Uterus (tissue), 4 donors: ENCODE measurements at places on chromosomes 11 and 22.

- DNase-seq, result no peak
Observed at GRCh38 chr11:61392981-61393595, 701 bp downstream of the TMEM216 start.

- no peak for DNase-seq
Observed at GRCh38 chr11:110490886-110491285, 61.1 kb downstream of the FDX1 start.

DNA sequence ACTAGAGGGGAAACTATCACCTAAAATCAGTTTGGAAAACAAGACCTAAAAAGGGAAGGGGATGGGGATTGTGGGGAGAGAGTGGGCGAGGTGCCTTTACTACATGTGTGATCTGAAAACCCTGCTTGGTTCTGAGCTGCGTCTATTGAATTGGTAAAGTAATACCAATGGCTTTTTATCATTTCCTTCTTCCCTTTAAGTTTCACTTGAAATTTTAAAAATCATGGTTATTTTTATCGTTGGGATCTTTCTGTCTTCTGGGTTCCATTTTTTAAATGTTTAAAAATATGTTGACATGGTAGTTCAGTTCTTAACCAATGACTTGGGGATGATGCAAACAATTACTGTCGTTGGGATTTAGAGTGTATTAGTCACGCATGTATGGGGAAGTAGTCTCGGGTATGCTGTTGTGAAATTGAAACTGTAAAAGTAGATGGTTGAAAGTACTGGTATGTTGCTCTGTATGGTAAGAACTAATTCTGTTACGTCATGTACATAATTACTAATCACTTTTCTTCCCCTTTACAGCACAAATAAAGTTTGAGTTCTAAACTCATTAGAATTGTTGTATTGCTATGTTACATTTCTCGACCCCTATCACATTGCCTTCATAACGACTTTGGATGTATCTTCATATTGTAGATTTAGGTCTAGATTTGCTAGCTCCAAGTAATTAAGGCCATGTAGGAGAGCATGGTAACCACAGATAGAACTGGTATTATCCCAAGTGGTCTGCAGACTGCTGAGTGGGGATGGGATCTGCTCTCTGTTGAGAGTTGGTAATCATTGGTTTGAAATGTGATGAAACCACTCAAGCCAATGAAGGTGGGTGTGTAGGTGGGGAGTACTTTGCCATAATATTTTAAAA lies 3.6 kb downstream of the NEAT1 start:
- no peak for DNase-seq

GRCh38 chr11:533586-534395 lies 1.6 kb downstream of the HRAS start:
- no peak for DNase-seq

DNA sequence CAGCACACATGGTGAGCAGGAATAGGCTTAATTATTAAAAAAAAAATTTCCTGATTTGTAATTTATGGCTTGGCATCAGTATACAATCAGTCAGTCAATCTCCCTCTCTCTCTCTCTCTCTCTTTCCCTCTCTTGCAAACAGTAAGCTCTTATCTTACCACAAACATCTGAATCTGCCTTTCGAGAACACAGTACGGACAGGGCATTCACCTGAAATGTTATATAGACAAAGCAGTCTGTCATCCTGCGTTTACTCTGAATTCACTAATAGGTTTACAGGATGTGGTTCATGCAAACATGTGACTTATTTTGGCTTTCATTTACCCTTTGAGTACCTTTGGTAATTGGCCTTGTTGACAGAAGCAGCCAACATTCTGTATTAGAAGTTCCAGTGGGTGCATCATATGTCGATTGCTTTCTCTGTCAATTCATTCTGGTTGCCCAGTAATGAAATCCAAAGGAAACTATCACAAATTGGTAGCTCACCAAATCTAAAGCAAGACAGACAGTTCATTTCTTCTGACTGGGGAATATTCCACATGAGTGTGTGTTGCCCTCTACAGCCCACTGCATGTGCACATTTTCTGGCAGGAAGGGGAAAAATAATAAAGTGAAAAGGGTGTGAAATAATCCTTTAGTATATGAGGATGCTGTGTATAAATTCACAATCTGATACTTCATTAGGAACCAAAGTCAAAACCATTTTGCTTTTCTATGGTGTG lies 1058.2 kb downstream of the LRRC4C start:
- no peak for DNase-seq

- DNase-seq, result no peak
Observed at GRCh38 chr11:1597331-1597993, 632 bp downstream of the KRTAP5-2 start.

DNA sequence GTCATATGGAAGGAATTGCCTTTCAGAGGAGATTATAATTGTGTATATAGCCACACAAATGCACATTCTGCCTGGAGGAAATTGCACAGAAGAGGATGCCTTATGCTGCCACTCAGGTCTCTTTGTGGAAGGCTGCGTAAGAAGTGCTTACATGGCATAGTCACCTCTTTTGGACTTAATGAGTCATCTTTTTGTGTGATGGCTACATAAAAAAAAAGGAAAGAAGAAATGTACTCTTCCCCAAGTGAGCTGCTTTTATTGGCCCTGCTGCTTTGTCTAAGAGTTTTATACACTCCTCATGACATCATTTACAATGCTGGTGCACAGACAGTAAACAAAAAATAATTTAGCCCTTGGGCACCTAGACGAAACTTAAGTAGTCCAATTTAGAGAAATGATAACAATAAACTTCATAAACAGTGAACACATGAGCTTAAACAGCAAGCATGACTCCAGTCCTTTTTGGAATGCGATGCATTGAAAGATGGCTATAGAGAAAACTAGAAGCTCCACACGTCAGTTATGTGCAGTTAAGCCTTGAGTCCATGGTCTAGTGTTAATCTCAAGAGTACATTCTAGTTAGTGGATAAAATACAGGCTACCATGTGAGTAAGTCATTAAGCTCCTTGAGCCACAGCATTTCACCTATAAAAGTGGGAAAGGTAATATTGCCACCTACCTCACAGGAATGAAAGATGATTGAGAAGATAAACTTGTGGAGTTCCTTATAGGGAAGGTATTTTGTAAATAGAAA lies 12.0 kb downstream of the CSTPP1 start:
- DNase-seq, result no peak

DNA sequence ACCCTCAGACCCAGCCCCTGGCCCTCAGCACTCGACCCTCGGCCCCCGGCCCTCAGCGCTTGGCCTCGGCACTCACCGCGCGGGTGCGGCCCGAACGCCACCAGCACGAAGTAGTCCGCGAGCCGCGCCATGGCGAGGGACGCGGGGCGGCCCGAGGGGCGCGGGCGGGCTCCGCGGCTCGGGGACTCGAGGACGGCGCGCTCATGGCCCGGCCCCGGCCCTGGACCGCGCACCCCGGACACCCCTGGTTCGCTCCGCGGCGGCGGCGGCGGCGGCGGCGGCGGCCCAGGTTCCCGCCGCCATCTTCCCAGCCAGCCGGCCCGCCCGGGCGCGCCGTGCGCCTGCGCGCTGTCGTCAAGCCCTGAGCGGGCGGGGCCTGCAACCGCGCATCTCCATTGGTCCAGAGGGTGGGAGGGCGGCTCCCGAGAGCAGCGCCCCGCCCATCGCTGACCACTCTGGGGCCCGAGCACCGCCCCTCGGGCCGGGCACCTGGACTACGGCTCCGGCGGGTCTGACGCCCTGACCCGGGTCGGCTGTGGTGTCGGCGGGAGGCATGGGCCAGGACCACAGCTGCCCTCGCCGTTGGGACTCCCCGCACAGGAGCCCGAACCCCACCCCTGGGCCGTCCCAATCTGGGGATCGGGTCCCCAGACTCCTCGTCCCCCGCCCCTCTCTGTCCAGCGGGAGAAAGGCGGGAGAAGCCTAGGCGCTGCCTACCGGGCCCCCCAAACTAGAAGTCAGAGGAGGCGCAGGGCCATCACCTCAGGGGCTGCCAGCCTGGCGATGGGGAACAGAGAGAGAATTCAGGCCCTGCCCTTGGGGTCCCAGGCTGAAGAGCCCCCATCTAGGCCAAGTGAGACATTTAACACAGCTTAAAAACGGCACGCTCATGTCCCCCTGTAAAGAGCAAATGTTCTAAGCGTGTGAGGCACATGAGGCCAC lies at the start of gene SBF1:
Gene SBF1 (minus strand): TSS at position 326 of the 942 bp plus-strand sequence. CDS start 195 bp downstream, at position 131.
- peak; percentile 90 for DNase-seq

- DNase-seq, result no peak
Observed at GRCh38 chr11:59767225-59767611, 12.0 kb downstream of the STX3 start.

DNA sequence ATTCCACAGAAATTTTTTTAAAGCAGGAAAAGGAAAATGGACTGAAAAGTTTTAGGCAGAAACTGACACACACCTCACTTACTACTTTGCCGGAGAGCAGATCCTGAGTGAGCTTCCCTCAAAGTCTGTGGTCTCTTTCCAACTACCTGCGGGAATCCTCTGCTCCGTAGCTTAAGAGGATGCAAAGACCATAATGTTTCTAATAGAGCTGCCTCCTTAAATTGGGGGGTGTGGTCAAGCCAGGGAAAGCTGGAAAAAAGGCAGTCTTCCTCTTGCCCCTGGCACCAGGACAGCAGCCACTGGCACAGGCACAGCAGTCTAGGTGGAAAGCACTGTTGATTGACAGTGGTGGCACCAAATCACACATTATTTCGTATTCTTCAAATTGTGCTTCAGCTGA lies at the start of gene ETS1:
Gene ETS1 (minus strand): TSS at position 144 of the 400 bp plus-strand sequence. CDS start 14,428 bp downstream, outside the sequence.
- no peak for DNase-seq

GRCh38 chr11:103668859-103669258 lies 367.6 kb upstream of the DDI1 start:
- DNase-seq, result no peak

DNA sequence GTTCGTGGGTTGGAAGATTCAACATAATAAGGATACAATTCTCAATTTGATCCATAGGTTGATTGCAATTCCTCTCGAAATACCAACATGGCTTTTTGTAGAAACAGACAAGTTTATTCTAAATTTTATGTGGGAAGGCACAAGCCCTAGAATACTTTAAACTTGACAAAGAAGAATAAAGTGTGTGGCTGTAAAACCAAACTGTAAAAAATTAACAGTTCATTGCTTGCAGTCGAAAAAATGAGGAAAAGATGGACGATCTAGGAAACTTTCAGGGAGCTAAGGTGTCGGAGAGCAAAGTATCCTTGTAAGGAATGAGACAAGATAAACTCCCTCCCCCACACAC lies 1.0 kb upstream of the GLB1L3 start:
- DNase-seq, result no peak

- no peak for DNase-seq
Observed at GRCh38 chr11:69371731-69372588, 78.0 kb downstream of the MYEOV start.

DNA sequence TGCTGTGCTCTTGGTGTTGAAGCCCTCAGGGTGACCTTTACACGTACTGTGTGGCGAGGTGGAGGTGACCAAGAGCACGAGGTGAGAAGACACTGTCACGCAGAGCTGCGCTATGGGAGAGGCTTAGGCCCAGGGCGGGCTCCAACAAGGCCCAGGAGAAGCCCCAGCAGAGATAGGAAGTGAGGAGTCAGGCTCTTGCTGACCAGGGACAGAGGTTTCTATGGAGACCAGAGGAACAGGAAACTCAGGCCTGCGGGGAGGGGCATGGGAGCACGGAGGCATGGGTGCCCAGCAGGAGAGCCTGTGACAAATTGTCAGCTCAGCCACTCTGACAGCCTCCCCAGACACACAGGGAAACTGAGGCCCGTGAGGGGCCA lies 15.8 kb downstream of the DGKZ start:
- DNase-seq, result peak; percentile 56

- DNase-seq, result no peak
Observed at GRCh38 chr22:40451210-40451609, 80.8 kb downstream of the SGSM3 start.

DNA sequence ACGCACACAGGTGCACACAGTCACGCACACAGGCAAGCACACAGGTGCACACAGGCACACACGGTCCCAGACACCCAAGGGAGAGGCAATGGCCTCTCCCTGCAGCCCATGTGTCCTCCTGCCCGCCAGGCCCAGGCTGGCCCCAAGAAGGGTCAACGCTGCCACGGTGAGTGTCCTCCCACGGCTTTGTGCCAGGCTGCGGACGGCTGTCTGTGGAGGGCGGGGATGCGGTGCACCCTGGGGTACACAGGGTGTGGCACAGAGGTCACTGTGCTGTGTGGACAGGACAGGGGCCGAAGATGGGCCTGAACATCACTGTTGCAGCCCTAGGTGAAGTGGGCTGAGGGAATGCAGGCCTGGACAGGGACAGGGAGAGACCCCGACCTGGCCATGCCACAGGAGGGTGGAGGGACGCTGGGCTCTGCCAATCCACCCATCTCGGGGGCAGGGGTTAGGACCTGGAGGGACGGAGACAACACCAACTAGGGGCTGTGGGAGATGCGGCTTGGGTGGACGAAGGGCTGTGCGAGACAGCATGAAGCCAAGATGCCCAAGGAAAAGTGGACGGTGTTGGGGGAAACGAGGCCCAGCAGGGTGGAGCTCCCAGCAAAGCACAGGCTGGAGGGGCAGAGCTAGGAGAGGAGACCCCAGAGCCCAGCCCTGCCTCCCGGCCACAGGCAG lies 523.8 kb downstream of the BRD1 start:
- no peak for DNase-seq

DNA sequence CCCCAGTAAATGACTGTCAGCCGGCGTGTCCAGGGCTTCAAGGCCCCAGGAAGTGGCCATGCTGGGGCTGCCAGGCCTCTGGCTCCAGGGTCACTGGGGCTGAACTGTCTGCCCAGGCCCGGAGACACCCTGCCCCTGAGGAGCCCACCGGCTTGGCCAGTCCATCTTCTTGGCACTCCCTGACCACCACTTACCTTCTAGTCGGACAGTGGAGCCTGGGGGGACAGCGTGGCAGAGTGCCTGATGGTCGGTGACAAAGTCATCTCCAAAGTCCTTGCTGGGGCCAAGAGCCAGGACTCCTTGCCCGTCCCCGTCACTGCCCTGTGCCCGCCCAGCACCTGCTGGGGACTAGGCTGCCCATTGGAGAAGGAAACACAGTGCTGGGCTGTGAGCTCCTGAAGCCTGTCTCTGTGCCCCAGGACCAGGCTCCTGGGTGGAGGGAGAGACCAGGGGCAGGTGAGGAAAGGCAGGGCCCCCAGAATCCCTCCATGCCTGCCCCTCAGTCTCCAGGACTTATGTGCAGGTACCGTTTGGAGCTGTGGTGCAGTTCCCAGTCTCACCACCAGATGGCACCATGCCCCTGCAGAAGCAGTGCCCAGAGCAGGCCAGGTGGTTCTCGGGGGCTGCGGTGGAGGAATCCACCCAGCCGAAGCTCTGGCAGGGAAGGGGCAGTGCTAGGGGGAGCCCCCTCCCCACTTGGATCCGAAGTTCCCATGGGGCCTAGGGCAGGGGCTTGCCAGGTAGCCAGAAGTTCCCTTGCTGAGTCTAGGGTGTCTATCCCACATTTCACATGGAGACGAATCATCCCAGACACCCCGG lies 6.0 kb upstream of the CCDC188 start:
- DNase-seq, result peak; percentile 85

GRCh38 chr22:32909581-32910428 lies 108.3 kb downstream of the TIMP3 start:
- DNase-seq, result peak; percentile 61

GRCh38 chr11:65572356-65573051 lies at the start of gene FAM89B:
FAM89B (plus strand) TSS chr11:65572538; CDS start chr11:65572670, 132 bp downstream.
- peak; percentile 94 for DNase-seq

- DNase-seq, result no peak
Observed at GRCh38 chr22:50733521-50734342, 4.3 kb upstream of the ACR start.
